Esophagus muscularis mucosa (tissue), 4 donors: ENCODE measurements at places on chromosomes 12 and 14.

- DNase-seq: no peak
These were observed 851 bp downstream of the YLPM1 start for GRCh38 chr14:74763803-74764531.

GRCh38 chr12:12555656-12556055 is 7.0 kb downstream of the DUSP16 start:
- no peak for DNase-seq

GRCh38 chr12:76491292-76491691 is 68.3 kb downstream of the OSBPL8 start:
- no peak for DNase-seq

- DNase-seq: no peak
These were observed 895 bp downstream of the SLC7A8 start for GRCh38 chr14:23182372-23183157.

DNA sequence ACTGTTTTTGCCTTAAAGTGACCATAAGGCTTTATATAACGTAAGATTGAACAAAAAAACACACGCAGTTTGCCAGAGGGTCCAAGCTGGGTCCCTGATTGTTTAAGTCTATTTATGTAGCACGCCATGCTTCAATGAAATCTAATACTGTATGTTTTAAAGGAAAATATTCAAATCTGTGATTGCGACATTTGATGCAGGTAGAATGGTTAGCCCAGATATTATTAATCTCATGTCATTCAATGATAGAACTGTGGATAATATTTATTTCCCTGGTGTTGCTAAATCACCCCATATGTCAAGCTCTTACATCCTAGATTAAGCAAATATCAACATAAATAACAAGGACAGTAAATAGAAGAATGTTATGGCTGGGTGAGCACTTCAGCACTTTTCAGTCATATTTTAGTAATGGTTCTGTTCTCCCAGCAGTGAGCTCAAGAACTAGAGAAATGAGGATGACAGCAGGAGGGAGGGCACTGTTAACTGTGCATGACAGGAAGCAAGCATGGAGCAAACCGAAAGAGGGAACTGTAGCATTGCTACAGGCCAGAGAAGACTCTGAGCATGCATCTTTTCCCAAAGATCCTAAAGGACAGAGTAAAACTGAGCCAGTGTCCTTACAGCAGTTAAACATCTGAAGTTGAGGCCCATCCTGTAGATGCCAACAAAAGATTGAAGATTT is 465.7 kb upstream of the MGAT4C start:
- DNase-seq: no peak

GRCh38 chr14:54435500-54435981 is 5.6 kb downstream of the CNIH1 start:
- DNase-seq: no peak

- DNase-seq: no peak
These were observed 88.4 kb downstream of the PCNX1 start for GRCh38 chr14:70995671-70996070.

DNA sequence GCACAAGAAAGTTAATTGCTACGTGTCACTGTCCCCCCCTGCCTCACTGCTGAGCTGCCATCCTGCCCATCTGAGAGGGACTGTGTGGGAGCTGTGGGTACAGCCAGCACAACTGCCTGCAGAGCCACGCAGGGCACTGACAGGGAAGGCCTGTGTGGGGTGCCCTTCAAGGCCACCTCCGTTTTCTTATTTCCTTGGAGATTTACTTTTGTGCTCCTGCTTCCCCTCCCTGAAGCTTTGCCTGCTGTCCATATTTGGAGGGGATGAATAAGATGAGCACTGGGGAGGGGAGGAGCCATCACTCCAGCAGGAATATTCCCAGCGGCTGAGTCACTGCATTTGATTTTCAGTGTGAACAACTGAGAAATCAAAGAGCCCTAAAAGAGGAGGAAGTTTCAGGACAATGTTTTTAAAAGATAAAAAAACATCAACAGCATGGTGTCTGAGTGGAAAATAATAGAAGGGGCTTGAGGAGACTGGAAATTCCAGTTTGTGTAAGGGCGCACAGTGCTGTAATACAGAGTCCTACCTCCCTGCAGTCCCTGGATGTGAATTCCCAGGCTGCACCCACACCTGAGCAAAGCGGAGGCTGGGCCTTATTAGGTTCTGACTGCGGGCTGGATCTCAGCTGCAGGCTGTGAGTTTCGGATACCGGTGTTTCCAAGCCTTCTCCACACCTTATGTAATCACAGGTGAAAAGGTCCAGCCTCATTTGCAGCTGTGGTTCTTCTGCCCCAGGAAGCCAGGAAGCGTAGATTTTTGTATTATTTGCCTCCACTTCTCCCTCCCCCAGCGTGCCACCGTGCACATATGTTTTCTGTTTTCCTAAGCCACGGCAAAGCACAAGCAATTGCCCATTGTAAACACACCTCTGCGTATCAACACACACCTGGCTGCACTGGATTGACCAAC is 192.6 kb upstream of the BCL2L14 start:
- DNase-seq: no peak

GRCh38 chr12:94057262-94058151 is 90.9 kb upstream of the PLXNC1 start:
- DNase-seq: no peak

DNA sequence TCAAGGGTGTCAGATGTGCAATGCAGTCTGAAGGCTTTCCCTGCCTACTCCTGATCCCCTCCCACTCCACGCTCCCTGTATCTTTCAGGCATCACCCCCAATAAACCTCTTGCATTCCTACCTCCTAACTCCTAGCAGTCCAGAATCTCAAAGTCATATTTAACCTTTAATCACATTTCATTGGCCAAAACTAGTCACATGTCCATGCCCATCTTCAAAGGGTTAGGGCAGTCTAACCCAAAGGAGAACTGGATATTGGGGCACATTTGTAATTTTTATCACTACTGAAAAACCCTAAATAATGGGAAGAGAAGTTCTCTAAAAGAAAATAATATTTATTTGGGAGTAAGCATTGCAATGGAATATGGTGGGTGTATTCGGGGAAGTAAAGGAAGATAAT is 5.4 kb upstream of the C12orf75 start:
- no peak for DNase-seq

GRCh38 chr14:95319312-95320077 is at the start of gene CLMN:
TSS of gene CLMN (minus strand) at chr14:95319908. CDS start at chr14:95319792, 116 bp downstream.
- DNase-seq: no peak

GRCh38 chr14:104339829-104340228 is 201.4 kb downstream of the KIF26A start:
- no peak for DNase-seq

DNA sequence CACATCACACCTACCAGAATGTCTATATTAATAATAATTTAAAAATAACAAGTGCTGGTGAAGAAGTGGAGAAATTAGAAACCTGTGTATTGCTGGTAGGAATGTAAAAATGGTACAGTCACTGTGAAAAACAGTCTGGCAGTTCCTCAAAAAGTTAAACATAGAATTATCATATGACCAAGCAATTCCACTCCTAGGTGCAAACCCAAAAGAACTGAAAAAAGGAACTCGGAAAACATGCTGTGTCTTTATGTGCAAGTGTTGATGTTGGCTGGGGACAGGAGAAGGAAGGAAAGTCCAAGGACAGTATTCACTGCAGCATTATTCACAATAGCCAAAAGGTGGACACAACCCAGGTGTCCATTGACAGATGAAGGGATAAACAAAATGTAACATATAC is 146.5 kb downstream of the TTC7B start:
- DNase-seq: no peak

DNA sequence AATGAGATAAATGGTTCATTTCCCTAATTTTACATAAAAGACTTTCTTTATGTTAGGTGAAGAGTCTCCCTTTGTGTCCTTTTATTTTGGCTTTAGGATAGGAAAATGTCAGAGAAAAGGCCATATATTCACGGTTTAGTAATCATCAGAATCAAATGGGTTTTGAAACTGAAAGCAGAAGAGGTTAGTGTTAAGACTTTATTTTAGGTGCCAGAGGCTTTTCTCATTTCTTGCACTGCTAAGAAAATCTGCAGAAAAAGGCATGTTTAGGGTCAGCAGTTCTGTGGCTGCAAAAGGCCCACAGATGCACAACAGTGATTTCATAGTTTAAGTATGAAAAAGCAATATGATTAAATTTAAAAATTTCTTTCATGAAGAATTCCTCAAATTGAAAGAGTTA is 80.4 kb upstream of the SINHCAF start:
- DNase-seq: no peak

DNA sequence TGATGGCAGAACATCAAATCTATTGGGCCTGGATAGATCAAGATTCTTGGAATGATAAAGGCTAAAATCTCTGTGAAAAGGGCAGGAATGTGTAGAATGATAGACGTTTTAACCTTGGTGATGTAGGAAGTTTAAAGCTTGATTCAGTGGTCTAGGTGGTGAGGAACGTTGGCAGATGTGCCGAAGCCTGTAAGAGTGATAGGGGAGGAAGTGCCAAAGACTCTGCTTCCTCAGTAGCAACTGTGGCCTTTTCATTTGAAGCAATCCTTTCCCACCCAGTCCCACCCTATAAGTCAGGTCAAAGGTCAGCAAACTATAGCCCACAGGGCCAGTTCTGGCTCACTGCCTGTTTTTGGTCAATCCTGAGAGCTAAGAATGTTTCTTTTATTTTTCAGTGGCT is 62.2 kb downstream of the MBIP start:
- DNase-seq: no peak
